Endothelial cell (in vitro differentiated cells): ENCODE measurements at places on chromosomes 12 and 14.

GRCh38 chr14:61557262-61557661, 138.1 kb upstream of the HIF1A start:
- peaks cover 24% of the 10 kb centered on the region for H3K4me1 ChIP-seq
- H3K36me3 ChIP-seq = peaks cover 3% of the 10 kb centered on the region
- DNase-seq = no peak

DNA sequence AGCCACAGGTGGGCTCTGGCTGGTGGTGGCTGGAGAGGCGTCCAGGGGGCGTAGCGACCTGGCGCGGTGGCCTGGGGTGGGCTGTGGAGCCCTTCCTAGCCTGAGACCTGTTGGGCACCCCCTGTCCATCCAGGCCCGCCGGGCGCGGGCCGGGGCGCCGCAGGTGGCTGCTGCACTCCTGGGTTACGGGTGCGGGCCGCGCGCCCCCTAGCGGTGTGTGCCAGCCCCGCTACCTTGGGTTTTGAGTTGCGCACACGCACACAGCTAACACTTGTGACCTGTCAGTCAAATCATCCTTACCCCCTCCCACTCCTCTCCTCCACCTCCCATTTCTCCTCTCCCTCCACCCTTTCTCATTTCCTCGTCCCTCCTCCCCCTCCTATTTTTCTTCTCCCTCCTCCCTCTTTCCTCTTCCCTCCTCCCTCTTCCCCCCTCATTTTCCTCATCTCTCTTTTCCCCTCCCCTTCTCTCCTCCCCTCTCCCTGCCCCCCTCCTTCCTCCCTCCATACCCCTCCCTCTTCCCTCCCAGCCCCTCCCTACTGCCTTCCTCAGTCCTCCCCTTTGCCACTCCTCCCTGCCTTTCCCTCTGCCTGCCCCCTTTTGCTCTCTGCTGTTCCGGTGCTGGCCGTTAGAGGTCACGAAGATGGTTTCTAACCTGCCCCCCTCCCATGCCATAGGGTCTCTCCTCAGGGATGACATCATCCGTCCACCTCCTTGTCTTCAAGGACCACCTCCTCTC, 2.3 kb downstream of the MEG3 start:
- no peak for DNase-seq
- H3K4me3 ChIP-seq = peak overlapping the region; percentile 74
- peaks cover 3% of the 10 kb centered on the region for H3K27me3 ChIP-seq
- H3K27ac ChIP-seq = peak overlapping the region; percentile 30

GRCh38 chr12:16349131-16349460, 1.7 kb downstream of the MGST1 start:
- H3K27ac ChIP-seq = no peak overlapping the region
- H3K4me1 ChIP-seq = peaks cover 24% of the 10 kb centered on the region
- no peaks in the 10 kb centered on the region for H3K36me3 ChIP-seq

DNA sequence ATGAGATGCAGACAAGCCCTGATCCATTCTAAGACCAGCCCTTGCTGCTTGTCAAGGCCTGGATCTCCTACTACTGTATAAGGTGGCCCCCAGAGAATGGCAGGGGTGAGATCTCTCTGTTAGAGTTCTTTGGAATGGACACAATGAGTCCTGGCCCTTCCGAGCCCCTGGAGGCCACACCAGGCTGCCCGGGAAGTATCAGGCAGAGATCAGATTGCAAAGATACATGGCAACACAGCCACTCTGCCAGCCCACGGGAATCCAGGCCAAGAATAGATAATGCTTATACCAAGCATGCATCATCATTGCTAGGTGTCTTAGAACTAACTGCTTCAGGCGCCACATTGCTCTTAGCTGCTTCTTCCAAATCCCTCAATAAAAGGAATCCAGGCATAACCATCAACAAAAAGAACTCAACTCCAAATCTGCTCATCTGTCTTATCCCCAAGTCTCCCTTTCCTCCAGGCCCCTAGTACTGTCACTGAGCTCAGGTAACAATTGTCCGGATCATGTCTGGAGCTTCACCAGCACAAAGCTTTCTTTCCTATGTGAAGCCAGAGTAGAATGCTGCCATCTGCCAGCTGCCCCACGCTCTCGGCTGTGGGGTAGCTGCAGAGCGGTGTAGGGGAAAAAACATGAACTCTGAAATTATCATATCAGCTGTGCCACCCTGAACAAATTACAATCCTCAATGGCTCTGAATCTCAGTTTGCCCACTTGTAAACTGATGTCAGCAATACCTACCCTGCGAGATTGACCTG, 5.5 kb upstream of the VASH1 start:
- no peak overlapping the region for H3K4me3 ChIP-seq
- no peaks in the 10 kb centered on the region for H3K36me3 ChIP-seq
- no peak overlapping the region for H3K27ac ChIP-seq
- H3K4me1 ChIP-seq = peaks cover 16% of the 10 kb centered on the region
- peaks cover 7% of the 10 kb centered on the region for H3K27me3 ChIP-seq
- no peak for DNase-seq

GRCh38 chr12:110739488-110739887, 3.2 kb downstream of the PPP1CC start:
- H3K36me3 ChIP-seq = peaks cover 4% of the 10 kb centered on the region
- H3K4me1 ChIP-seq = peaks cover 30% of the 10 kb centered on the region
- no peak overlapping the region for H3K27ac ChIP-seq
- peaks cover 3% of the 10 kb centered on the region for H3K27me3 ChIP-seq
- H3K4me3 ChIP-seq = no peak overlapping the region
- DNase-seq = no peak

- H3K4me1 ChIP-seq = peaks cover 25% of the 10 kb centered on the region
- H3K4me3 ChIP-seq = no peak overlapping the region
- no peaks in the 10 kb centered on the region for H3K27me3 ChIP-seq
- no peak for DNase-seq
Observed at GRCh38 chr12:105406497-105406896, 76.0 kb downstream of the C12orf75 start.
